ENCODE measurements at places on chromosomes 16 and 17.

GRCh38 chr16:278863-279366 is 1.5 kb upstream of the ARHGDIG start:
- peak; percentile 78 for DNase-seq

DNA sequence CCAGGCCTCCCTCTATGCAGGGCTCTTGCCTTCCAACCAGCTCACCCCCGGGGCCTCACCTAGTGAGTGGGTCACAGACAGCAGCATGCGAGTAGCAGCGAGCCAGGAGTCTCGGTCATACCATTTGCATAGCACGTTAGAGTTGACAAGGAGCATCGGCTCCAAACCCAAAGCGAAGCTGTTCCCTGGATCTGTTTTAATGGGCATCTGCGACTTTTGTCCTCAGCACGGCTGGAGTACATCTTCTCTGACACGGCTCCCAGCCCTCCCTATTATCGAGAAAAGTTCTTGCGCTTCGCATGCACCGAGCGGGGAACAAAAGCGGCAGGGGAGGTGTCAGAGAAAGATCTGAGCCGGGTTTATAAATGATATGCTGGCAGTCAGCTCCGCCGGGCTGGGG is 253.3 kb downstream of the MAF start:
- no peak for DNase-seq

GRCh38 chr17:82804442-82805191 is 35.2 kb downstream of the ZNF750 start:
- no peak for DNase-seq

DNA sequence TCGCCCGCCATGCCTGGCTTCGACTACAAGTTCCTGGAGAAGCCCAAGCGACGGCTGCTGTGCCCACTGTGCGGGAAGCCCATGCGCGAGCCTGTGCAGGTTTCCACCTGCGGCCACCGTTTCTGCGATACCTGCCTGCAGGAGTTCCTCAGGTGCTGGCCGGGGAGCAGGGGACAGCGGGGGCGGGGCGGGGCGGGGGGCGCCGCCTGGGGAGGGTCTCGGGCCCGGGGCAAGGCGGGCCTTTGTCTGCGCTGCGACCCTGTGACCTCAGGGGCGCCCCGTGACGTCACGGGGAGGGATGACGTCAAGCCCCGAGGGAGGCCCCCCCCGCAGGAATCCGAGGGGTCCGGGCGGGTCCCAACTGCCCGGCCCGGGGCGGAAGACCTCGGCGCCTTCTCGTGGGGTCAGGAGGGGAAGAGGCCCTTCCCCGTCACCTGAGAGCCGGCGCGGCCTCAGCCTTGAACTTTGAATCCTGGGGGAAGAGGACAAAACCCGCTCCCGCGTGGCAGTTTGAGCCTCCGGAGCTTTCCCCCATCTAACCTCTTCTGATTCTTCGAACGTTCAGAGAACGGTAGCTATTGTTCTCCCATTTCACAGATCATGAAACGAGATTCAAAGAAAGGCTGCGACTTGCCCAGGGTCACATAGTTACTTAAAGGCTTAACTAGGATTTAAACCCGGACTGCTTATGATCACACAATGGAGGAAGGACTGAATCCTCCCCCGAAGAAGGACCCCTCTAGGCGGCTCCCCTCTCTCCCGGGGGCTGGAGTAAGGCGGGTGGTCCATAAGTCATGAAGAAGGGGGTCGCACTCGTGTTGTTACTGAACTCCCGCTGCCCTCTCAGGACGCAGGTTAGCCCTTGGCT is 527 bp downstream of the TRAF4 start:
- DNase-seq = peak; percentile 47

GRCh38 chr17:64270885-64271284 is 7.8 kb upstream of the TEX2 start:
- no peak for DNase-seq

DNA sequence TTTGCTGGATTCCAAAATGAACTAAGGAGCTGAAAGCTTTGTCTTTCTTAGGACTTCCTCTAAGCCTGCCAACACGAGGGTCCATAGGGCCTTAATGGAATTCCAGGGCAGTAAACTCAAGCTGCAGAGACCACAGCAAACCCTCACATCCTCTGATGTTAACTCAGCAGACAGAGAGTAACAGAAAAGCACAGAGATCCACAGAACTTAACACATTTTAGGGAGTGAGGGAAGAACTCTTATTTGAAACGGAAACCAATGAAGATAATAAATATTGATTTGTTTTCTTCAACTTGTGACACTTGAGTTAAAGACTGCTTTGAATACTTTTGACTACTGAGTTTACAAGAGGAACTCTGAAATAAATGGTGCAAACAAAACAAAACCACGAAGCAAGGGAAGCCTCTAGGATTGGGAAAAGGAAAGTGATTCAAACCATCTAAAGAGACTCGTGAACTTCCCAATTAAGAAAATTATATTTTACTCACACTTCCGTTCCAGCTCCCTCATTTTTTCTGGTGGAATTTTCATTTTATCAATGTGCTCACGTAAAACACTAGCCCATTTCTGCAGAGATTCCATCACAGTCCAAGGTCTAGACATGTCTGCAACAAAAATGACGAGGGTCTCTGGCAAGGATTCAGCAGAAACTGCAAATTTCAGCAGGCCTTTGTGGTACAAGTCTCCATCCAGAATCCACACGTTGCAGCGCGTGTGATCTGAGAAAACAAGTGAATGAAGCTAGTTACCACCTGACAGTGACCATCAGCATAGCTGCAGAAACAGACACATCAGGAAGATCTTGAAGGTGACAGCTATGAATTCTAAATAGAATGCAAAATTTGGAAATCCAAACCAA is 9.2 kb downstream of the DYNC1LI2 start:
- DNase-seq = peak; percentile 35

DNA sequence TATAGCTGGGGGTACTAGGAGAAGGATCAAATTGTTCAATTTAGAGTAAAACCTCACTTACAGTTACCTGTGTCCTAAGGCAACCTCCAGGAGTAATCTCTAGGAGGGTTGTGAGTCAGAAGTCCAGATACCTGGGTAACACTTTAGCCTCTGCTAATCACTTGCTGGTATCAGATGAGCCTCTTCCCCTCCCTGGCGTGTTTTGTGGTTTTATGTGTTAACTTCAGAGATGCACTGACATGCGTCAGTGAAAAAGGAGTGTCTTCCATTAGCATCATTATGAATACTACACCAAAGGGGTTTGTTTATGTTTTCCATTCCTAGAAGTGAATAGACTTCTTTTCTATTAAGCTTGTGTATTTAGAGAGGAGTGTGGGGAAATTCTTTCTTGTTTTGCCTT is 208.2 kb downstream of the FTO start:
- DNase-seq = peak; percentile 69

DNA sequence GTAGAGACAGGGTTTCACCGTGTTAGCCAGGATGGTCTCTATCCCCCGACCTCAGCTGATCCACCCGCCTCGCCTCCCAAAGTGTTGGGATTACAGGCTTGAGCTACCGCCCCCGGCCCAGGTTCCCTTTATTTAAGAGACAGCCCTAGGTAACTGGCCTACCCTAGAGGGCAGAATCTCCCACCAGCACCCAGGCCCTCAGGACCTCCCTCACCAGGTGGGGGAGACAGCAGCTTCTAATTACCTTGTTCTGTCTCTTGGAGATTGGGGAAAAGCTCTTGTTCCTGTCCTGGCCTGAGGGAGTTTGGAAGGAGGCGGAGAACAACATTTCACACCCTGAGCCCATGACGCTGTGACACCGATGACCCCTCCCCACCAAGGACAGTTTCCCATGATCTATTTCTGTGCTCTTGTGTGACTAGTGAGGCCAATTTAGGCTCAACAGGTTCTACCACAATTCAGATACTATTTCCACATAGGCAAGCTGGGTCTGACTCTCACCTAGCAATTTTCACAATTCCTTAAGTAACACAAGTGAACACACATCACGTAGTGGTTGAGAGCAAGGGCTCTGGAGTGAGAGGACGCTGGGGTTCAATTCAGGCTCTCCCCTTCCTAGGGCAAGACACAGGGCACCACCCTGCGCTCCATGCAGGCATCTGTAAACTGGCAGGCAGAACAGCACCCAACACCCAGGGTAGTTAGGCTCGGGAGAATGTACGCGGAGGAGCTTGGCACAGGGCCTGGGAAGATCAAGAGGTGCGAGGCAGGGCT is 20.4 kb downstream of the HDAC5 start:
- no peak for DNase-seq

DNA sequence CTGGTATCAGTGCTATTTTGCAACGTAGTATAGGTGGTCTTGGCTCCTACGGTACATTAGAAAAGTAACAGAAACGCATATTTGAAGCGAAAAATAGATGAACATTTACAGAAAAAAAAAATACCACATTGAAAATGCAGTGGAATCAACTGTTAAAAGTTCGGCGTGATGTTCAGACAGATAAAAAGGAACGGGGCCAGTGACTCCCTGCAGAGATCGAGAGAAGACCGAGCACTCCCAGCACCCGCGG is 440 bp upstream of the ZNF778 start:
- DNase-seq = no peak

DNA sequence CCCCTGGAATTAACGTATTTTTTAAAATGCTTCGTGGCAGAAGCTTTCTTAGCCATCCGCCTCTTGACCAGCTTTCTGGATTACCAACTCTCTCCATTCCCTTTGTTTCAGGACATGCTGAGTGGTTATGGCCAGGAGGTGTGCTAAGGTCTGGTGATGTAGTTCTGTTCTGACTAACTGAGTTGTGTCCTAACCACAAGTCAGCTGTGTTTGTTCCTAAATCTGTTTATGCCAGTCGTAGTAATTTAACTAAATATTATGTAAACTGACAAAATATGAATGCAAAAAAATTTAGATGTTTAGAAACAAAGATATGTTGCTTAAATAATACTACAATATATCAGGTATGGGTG is 61.6 kb downstream of the MRTFB start:
- DNase-seq = no peak

- no peak for DNase-seq
Measured at GRCh38 chr16:2713985-2714774, 5.8 kb downstream of the PRSS27 start.

DNA sequence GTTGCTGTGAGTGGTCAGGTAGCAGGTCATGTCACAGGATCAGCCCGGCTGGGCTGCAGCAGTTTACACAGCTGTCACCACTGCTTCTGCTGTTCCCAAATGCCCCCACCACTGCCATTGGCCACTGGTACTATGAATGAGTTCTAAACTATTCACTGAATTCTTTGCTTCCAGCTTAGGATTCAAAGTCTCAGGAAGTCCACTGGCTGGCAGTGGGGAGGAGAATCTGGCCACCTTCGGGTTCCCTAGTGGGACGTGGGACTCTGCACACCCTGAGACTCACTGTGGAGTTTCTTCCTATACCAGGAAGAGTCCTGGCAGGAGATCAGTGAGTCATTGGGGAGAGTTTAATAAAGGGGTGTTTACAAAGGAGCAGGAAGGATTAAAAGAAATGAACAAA is 6.9 kb downstream of the MT1X start:
- peak; percentile 64 for DNase-seq

DNA sequence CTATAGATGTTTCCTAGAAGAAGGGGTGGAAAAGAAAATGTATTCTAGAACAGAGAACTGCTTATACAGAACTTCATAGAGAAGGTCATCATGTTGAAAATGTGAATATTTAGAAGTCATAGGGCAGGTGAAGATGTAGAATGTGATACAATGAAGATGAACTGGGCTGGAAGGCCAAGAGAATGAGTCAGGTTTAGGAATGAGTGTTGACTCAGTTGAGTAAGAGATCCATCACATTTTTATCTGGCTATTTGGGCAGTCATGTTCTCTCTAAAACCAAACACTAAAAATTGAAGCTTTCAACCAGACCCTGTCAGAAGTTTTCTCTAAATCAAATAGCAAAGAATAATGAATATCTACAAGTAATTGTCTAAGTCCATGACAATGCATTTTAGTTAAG is 660.5 kb downstream of the KCNJ2 start:
- peak; percentile 13 for DNase-seq

- no peak for DNase-seq
Measured at GRCh38 chr16:30521476-30521872, 4.9 kb downstream of the ZNF768 start.

- DNase-seq = no peak
Measured at GRCh38 chr16:73396556-73396955, 348.6 kb upstream of the ZFHX3 start.

DNA sequence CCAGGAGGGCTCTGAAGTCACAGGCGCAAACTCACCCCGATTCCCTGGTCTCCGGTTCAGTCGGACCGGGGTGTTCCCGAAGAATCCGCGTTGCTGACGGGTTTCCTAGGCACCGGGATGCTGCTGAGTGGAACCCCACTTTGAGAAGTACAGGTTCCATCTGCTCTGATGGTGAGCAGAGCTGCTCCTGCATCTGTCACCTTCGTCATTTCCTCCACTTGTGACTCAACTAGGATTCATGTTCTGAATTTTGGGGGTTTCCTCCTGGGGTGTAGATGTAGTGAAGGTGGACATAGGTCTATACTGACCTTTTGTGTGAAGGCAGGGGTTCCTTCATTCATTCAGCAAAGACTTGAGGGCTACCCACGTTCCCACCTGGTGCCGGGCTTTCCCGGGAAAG is 25.0 kb downstream of the LGALS3BP start:
- DNase-seq = no peak

GRCh38 chr17:67635681-67636080 is 82.1 kb upstream of the NOL11 start:
- DNase-seq = no peak

- no peak for DNase-seq
Measured at GRCh38 chr16:3096362-3096761, 2.7 kb downstream of the ZSCAN10 start.

DNA sequence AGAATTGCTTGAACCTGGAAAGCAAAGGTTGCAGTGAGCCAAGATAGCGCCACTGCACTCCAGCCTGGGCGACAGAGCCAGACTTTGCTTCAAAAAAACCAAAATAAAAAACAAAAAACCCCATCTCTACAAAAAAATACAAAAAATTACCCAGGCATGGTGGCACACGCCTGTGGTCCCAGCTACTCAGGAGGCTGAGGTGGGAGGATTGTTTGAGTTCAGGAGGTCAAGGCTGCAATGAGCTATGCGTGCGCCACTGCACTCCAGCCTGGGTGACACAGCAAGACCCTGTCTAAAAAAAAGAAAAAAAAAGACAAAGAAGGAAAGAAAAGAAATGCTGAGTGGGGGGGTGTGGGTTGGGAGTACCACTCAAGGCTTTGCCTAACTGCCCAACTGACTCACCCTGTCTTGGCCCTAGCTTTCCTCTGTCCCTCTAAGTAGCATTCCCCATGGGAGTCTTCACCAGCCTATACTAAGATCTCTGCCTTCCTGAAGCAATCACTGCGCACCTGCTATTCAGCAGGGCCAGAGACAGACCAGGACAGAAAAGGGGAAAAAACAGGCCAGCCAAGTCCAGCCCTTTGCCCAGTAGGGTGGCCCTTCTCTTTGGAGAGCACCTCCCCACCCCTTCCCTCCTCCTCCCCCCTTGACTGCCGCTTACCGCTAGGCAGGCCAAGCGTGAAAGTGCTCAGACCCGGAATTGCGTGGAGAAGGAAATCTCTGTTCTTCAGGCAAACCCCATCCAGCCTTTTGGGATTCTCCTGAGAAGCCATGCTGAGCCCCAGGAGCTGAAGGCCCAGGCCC is 45.8 kb downstream of the RTN4RL1 start:
- DNase-seq = no peak

DNA sequence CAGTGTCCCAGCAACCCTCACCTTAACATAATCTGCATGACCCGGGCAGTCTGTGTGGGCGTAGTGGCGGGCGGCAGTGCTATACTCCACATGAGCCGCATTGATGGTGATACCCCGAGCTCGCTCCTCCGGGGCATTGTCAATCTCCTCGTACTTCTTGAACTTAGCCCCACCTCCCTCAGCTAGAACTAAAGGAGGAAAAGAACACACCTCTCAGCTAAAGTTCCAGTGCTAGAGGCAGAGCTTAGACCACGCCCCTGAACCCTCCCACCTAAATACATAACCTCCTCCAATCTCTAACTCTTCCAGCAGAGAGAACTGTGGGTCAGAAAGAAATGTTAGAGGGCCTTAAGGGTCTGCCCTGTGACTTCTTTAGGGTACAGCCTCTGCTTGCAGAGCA is 855 bp downstream of the TUFM start:
- peak; percentile 37 for DNase-seq

Measured in M059J (cell line).